Epithelial cell of prostate (primary cell): ENCODE measurements at places on chromosomes 3 and 15.
A peak's percentile ranks its signal among the peaks of the same experiment; 100 is the strongest.

- DNase-seq = no peak
Measured at GRCh38 chr3:39104961-39105686, 2.3 kb downstream of the GORASP1 start.

DNA sequence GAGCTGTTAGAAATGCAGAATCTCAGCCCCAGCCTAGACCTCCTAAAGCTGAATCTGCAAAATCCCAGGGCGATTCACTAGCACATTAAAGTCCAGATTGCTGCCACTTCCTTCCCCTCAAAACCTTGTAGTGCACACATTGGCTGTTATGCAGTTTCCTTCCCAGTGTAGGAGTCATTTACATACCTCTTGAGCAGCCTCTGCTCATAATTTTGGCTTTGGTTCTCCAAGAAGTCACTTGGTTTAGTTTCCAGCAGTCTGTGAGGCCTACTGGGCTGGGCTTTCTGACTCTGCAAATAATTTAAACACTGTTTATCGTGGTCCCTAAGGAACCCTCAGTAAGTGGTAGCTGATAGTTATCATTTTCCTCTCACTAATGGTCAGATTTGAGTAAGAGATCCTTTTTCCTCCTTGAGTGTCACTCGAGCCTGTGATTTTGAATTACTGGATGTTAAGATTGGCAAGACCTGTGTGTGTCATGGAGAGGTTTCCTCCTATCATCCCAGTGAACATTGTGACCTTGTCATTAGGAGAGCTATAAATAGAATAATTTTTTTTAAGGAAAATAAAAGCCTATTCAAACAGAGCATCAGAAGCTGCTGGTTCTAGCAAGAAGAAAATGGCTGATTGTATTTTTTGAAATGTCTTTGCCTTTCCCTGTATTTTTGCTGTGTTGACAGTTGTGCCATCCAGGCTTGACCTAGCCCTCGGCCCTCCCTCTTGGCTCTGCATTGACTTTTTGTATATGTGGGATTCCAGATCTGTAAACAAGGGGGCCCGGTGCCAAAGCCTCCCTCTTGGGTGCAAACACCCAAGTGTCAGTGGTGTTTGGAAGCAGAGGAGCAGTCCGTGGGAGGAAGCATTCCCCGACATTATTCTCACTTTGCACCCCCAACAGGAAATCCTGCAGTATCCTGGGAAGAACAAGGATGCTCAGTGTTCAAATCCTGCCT, 134.8 kb upstream of the ANKRD28 start:
- no peak for DNase-seq

DNA sequence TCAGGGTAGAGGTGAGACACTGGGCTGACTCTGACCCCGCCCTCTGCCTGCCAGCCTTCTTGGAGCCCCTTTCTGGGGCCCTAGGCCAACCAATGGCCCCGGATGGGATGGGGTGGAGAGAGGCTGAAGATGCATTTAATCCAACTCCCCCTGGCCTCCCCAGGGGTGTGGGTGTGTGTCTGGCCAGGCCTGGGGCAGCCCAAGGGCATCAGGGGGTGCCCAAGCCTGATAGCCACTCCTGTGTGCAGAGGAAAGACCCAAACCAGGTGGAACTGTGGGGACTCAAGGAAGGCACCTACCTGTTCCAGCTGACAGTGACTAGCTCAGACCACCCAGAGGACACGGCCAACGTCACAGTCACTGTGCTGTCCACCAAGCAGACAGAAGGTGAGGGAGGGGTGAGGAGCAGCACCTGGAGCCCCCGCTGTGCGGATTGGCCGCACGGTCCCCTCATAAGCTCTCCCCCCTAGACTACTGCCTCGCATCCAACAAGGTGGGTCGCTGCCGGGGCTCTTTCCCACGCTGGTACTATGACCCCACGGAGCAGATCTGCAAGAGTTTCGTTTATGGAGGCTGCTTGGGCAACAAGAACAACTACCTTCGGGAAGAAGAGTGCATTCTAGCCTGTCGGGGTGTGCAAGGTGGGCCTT, 9.5 kb downstream of the SPINT1 start:
- DNase-seq = no peak

GRCh38 chr3:31614162-31614921, 81.6 kb downstream of the STT3B start:
- peak; percentile 16 for DNase-seq

DNA sequence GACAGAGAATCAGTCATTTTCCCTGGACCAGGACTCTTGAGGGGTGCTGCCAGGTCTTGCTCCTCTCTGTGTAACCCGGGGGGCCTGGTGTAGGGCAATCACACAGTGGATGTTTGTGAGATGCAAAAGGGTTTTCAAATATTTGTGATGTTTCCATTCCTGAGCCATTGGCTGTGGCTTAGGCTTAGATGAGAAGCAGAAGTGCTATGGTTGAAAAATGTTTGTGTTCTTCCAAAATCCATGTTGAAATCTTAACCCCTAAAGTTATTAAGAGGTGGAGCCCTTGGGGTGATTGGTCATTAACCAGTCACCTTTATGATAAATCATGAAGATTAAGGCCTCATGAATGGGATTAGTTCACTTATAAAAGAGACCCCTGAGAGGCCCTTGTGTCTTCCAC, 36.5 kb downstream of the CORO2B start:
- no peak for DNase-seq

- no peak for DNase-seq
Measured at GRCh38 chr3:17137321-17137826, 252.6 kb downstream of the PLCL2 start.

- no peak for DNase-seq
Measured at GRCh38 chr15:33040496-33040895, 154.0 kb downstream of the FMN1 start.

GRCh38 chr3:123300056-123300455, 98.3 kb downstream of the SEC22A start:
- no peak for DNase-seq

GRCh38 chr15:70382762-70383458, 285.2 kb upstream of the TLE3 start:
- DNase-seq = no peak
